Cortex of kidney (tissue), 1 donor: ENCODE measurements at places on chromosomes 6 and 20.

DNA sequence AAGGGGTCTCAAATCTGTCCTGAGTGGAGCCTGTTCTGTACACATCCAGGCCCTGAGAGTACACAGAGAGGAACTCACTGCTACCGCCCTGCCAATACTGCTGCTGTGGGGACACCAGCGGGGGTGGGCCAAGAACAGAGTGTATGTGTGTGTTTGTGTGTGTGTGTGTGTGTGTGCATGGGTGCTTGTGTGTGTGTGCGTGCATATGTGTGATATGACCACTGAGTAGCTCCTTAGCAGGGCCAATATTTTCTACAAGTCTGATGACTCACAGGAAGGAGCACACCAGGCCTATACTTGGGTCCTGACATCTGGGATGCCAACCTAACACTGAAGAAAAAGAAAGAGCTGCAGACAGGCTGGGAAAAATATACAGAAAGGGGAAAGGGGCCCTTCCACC is 1.4 kb downstream of the RAET1E start:
- no peak for DNase-seq

DNA sequence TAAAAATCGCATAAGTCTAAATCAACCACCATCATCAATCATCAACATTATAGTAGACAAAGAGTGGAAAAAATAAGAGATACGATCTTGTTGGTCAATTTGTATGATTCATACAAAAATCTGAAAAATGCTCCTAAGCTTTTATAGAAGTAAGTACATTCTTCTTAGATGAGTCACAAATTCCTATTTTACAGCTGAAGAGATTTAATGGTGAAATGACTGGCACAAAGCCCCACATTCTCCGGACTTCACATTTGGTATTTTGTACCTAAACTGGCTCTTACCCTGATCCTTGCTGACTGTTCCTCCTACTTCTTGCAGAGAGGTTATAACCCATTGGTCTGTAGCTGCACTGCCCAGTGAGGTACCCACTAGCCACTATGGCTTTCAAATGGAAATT is 29.9 kb upstream of the PREP start:
- no peak for DNase-seq

- DNase-seq, result no peak
These were observed 28.2 kb downstream of the TREML4 start for GRCh38 chr6:41256383-41256782.

DNA sequence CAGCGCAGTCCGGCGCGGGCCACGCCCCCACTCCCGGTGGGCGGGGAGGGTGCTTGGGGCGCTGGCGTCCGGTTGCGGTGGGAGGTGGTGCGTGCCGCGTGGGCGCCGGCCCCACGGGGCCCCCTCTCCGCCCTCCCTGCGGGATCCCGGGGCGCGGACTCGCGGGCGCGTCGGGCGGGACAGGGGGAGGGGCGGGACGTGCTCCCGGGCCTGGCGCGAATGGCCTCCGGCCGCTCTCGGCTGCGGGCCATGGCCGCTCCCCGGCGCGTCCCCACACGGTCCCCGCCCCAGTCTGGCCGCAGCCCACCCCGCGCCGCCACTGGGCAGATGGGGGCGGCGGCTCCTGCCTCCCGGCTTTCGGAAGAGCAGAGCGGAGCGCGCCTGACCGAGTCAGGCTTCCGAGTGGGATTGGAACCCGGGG is 771 bp upstream of the PPP1R3G start:
- no peak for DNase-seq

DNA sequence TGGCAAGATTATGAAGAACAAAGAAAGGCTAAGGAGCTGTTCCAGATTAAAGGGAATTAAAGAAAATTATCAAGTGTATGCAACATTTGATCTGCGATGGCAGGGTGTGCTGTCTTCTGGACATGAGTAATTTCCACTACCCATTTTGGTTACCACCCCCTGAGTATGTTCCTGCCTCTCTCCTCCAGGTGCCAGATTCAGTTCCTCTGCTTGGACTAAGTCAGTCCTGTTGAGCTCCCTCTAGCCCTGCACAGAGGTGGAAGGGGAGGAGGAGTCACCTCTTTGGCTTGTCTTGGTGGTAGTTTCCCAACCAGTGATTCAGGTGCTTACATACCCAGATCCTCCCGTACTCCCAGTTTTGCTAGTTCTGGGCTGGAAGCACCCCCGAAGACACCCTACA is 22.2 kb upstream of the SNRPB2 start:
- no peak for DNase-seq

GRCh38 chr20:61447952-61448351 is 195.9 kb downstream of the CDH4 start:
- DNase-seq, result no peak

DNA sequence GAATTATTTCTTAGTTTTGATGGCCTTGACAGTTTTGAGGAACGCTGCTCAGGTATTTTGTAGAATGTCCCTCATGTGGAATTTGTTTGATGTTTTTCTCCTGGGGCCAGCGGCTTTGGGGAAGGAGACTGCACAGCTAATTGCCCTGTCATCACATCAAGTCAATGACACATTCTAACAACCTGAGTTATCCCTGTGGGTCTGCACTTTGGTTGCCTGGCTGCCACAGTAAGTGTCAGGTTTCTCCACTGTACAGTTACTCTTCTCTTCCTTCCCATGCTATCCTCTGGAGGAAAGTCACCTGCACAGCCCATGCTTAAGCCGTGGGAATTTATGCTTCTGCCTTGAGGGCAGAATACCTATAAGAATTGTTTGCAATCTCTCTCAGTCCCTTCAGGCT is 1.4 kb upstream of the TREML4 start:
- no peak for DNase-seq

GRCh38 chr6:170045563-170045960 is 245.3 kb downstream of the DLL1 start:
- no peak for DNase-seq

GRCh38 chr6:96814625-96815024 is 22.7 kb downstream of the GPR63 start:
- DNase-seq, result no peak

DNA sequence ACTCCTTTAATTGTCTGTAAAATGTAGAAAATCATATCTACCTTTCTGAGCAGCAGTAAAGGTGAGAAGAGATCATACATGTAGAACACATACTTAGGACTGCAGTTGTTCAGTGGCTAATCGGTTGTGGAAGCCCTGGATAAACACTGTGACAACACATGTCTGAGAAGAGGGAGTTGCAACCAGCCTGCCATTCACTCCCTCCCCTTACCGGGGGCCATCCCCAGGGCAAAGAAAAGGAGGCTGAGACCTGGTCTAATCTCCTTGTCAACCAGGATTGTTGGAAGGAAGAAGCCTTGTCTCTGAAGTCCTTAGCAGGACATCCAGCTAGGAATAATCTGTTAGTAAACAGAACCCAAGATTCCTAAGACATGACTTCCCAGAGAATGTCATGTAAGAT is 462.5 kb upstream of the AGPAT4 start:
- DNase-seq, result no peak

GRCh38 chr20:63454731-63455567 is 17.5 kb downstream of the KCNQ2 start:
- no peak for DNase-seq

DNA sequence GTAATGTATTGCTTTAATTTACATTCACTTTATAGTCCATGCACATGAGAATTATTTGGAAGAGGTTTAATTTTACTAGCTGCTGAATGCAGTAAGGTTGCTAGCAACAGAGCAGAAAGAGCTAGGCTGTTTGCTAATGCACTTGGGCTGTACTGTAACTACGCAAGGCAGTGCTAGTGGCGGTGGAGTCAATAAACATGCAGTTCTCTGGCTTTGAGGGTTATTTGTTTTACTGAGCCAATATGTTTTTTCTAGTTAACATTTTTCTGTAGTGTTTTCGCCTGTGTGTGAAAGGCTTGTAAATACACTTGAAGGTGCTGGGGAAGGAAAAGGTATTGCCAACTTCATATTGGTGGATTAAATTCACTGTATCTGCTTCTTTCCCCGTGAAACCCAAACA is 112.8 kb downstream of the BTBD3 start:
- DNase-seq, result no peak

- no peak for DNase-seq
These were observed 126.3 kb upstream of the CEP162 start for GRCh38 chr6:84353459-84354423.

- no peak for DNase-seq
These were observed 14.3 kb upstream of the FAM135A start for GRCh38 chr6:70398783-70399728.

DNA sequence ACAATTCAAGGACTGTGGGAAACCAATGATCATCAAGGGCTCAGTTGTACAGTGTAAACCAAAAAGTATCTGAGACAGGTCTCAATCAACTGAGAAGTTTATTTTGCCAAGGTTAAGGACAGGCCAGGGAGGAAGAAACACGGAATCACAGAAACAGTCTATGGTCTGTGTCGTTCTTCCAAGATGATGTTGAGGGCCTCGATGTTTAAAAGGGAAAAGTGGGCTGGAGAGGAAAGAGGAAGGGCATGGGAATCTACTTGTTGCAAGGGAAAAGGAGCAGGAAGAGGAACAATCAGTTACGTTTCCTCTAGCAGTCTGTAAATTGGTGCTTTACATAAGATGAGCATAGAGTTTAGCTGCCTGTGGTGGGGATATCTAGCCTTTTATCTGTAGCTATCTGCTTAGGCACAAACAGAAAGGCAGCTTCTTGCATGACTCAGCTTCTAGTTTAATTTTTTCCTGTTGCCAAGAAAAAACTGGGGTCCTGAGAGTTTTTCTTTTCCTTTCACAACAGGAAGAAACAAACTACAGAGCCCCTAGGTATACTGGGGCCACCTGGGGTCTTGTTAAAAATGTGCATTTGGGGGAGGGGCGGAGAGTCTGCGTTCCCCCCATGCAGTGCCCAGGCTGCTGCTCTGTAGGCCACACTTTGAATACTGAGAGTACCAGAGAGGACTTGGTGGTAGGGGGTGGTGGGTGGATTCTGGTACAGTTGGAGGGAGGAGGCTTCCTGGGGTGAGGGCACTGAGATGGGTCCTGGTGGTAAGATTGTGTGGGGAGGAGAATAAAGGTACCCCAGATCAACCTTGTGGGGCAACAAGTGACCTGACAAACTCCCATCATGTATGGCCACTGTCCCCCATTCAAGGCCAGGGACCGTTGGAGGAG is 35.3 kb upstream of the EZR start:
- no peak for DNase-seq

GRCh38 chr20:32144898-32145662 is 35.6 kb downstream of the TM9SF4 start:
- DNase-seq, result no peak

DNA sequence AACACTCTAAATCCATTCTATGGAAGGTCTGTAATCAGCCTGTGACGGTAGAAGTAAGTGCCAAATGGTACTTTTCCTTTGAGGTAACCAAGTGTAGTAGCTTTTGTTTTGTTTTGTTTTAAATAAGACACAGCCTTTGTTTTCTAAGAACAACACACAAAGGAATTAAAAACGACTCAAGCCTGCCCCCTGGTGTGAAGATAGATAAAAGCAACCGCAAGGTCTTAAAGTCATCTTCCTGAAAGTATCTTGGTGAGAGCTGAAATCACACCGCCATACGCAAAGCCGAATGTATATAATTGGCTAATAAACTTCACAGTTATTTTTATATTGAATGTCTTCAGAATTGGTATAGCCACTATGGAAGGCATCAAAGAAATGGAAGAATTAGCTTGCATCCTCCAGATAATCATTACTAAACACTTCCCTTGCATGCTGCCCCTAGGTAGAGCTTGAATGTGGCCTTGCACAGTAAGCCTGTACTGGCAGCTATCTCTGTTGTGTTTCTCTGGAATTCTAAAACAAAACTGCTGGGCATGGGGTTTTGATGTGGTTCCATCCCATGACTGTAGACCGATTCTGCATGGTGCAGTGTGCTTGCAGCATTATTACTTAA is 95.6 kb downstream of the LAMP5 start:
- DNase-seq, result no peak

DNA sequence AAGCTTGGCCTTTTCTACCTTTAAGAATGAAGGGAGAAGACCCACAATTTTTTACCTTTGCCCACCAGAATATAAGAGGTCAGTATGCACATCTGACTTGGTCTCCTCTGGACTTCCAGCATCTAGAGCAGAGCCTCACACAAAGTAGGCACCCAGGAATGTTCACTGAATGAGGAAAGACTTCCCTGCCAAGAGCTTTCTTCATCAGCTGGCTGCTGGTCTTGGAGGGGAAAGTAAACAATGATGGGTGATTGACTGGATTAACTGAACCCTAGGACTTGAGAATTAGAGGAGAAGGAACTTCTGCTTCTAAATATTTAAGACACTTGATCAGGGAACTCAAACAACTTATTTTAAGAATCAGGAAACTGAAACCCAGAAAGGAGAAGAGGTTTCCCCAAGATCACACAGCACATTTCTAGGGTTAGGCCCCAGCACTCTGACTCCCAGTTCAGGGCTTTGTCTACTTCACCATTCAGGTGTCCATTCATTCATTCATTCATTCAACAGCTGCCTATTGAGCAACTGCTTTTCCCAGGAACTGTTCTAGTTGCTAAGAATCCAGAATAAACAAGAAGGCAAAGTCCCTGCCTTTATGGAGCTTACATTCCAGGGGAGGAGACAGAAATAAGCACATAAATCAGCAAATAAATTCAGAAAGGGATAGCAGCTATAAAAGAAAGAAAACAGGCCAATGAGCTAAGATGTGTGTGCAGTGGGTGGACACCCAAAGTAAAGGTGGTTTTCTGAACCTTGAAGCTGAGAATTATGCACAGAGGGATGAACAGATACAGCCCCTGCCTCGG is 216.9 kb upstream of the LRFN2 start:
- no peak for DNase-seq

- no peak for DNase-seq
These were observed 37.6 kb upstream of the ZBP1 start for GRCh38 chr20:57657535-57658446.

DNA sequence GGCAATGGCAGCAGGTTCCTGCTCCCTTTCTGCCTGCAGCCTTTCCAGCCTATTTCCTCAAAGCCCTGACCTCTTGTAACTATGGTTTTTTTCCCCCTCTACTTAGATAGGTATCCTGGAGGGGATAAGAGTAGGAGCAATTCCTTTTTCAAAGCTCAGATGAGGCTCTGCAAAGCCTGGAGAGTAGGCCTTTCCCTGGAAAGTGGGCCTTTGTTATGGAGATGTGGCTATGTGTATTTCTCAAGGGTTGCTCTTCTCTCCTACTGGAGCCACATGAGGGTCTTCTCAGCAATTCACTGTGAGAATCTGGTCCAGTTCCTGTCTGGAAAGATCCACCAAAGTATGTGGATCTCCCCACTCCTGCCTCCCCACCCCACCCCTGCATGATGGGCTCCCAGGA is 96.0 kb downstream of the DTD1 start:
- DNase-seq, result no peak

GRCh38 chr6:150266963-150267685 is 101.7 kb upstream of the IYD start:
- DNase-seq, result no peak

DNA sequence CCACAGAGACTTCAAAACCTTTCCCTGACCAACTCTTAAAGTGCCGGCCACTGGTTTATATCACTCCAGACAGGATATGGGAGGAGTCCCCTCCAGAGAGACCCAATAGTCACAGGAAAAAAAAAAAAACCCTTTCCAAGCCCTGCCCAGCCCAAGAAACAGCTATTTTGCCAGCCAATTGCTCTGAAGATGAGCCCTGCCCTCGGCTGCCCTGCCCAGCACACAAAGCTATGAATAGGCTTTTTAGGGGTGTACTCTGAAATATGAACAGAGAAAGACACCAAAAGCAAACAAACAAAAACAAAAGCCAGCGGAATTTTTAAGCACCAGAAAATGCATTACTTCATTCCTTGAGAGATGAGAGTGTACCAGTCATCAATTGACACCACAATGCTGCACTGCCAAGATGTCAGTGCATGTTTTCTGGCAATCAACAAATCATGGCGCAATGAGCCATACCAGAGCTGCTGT is 275.1 kb downstream of the C6orf118 start:
- no peak for DNase-seq

GRCh38 chr20:24102749-24103333 is 114.3 kb upstream of the GGTLC1 start:
- no peak for DNase-seq

- no peak for DNase-seq
These were observed 10.3 kb downstream of the SCRT2 start for GRCh38 chr20:665276-665675.
